ENCODE measurements at places on chromosomes 1 and 21.
A peak's percentile ranks its signal among the peaks of the same experiment; 100 is the strongest.

- peak; percentile 3 for DNase-seq
These were observed 168.7 kb downstream of the RRAGC start for GRCh38 chr1:38690790-38691449.

- no peak for DNase-seq
These were observed 54.1 kb upstream of the ATP1A1 start for GRCh38 chr1:116318897-116319296.

DNA sequence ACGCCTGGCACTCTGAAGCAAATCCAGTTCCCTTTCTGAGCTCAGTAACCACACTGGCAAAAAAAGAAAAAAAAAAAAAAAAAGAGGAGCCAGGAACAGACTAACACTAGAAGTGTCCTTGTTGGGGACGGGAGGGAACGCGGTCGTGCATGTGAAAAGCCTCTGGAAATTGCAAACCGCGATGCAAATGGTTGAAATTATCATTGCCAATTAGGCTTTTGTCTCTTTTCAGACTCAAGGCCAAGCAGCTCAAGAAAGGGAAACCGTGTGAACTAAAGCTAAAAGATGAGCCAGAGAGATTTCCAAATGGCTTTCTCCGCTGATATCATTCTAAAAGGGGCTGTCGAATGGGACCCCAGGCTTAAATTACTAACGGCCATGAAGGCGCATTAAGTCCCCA is 13.5 kb downstream of the TRABD2B start:
- DNase-seq: no peak

DNA sequence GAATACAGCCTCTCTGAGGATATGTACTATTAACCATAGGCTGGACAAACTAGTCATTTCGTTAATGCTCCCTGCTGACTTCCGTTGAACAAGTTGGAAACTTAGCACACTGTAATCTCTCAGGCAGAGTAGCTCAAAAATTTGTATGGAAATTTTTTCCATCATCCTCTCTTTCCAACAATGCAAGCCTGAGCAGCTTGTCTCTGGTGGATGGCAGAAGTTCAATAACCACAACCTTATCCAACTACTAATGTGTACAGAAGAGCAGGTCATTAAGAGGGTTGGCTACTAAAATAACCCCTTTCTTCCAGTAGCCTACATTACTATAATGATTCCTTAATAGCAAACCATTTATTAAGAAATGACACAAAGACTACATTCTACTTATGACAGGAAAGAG is 262.3 kb downstream of the NFIA start:
- peak; percentile 39 for DNase-seq

DNA sequence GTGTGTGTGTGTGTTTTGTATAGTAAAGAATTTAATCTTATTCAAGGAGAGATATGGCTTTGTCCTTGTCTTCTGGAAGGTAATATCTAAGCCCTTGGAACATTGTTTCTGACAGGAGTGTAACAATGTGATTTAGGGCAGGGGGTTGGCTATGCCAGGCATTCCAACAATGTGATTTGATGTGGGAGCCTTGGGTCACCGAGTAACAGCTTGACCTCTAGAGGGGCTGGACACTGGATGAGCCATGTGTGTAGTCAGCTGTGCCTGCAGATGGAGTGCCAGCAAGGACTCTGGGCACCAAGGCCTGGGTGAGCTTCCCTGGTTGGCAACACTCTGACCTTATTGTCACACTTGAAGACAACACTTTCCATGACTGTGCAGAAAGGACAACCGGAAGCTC is 336.1 kb upstream of the ZP4 start:
- DNase-seq: no peak

- DNase-seq: no peak
These were observed 10.9 kb downstream of the WNT4 start for GRCh38 chr1:22131875-22132486.

GRCh38 chr1:152543820-152544219 is 22.8 kb downstream of the LCE3E start:
- no peak for DNase-seq

DNA sequence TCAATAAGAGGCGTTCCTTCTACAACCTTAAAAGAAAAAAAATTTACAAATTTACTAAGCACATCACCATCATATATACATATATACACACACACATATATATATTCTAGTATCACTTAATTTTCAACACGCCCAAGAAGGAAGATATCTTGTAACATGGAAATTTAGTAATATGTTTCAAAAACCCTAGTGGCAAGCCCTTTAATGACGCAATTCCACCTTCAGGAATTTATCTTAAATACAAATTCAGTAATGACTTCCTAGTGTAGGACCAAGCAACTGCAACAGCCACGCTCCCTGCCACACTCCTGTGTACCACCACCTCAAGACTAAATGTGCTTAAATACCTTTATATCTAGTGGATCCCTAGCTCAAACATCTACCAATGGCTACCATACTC is 12.5 kb downstream of the LBR start:
- no peak for DNase-seq

DNA sequence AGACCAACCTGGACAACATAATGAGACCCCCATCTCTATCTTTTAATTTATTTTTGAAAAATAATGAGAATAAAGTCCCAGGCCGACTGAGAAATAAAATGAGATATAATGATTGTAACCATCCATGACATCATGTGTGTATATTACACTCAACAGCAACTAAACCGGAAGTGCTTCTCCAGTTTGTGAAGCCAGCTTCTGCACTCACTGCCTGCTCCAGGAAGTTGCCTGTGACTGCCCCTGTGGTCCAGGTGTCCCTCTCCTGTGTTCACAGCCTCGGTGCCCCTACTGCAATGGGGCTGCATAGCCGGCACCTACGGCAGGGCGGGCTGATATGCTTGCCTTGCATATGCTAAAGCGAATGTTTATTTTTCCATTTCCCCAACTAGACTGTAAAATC is 68.3 kb downstream of the SSBP3 start:
- no peak for DNase-seq

DNA sequence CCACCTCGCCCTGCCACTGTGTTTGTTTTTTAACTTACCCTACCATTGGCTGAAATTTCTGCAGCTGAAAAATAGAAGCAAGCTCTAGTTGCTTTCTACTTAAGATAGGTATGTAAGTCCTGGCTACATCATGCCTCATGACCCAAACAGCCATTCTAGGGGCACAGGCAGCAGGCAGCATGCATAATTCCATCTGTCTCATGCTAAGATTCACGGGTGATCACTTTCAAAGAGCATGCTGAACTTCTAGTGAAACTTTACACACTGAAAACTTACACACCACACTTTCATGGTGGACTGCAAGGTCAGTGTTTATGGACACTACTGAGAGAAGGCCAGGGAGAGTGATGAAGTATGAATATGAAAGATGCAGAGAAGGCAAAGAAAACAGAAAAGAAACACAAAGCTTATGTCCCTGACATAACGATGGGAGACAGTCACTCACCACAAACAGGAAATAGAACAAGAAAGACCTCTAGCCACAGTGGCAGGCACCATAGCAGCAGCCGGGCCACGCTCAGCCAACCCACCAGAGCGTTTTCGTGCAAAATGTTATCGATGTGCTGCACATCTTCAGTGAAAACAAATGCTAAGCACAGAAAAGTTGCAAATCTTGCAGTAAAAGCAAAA is 102.3 kb upstream of the TIAM1 start:
- DNase-seq: no peak

DNA sequence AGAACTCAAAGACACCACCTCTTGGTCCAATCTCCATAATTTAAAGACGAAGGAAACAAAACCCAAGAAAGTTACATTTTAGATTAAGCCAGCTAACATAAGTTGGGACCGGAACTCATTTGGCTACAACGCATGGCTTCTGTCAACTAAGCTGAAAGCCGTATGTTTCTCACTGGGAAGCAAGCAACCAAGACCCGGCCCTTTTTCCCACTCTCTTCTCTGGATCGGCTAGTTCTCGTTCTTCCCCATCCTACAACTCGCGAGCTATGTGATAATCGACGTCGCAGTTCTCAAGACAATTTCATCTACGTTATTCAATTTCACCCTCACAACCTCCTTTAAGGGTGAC is 601 bp downstream of the CCT8 start:
- peak; percentile 20 for DNase-seq

All from fibroblast of upper back skin (primary cell).